HS-5 (cell line): ENCODE measurements at places on chromosomes 12 and 14.

DNA sequence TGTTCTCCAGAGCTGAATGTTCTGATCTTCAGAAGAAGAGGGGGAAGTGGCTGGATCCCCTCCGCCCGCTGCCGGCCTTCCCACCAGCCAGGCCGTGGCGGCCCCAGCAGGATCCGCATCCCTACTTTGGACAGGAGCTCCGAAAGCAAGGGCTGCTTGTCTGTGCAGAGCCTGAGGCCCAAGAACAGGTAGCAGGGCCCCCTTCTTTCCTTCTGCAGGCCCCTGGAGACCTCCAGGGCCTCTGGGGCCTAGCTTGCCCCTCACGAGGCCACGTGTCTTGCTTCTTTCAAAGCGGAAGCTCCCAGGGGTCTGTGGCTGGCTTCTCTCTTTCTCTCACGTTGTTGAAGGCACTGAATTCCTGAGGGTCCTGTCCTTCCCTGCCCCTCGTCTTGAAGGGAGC is 13.2 kb downstream of the PGF start:
- no peak for DNase-seq

DNA sequence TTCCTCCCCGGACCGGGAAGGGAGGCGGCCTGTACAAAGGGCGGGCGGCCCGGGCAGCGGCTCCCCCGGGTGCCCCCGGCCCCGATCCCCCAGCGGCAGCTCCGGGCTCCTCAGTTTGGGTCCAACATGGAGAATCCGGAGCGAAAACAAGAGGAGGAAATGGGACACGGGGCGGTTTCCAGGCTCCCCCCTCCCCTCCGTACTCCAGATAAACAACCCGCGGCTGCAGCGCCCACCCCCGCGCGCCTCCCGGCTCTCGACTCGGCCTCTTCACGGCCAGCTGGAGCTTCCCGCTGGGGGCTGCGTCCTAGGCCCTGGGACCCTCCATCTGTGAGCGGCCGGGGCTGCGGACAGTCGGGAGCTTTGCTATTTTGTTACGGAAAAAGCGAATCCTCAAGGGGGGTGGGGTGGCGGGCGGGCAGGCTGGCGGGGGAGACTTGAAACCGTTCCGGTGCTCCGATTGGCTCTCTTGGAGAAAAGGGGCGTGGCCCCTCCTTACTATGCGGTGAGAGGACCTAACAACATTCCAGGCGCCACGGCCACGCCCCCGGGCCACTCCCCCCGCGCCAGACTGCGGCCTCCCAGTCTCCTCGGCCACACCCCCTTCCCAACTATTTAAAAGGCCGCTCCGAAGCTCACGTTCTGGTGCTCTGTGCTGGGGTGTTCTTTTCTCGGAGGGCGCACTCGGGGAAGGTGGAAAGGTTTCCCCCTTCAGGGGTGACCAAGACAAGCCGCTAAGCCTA is at the start of gene CTDSP2:
Gene CTDSP2 (minus strand): TSS at position 153 of the 743 bp plus-strand sequence. CDS start 294 bp downstream, outside the sequence.
- DNase-seq = peak; percentile 88

- no peak for DNase-seq
Measured at GRCh38 chr12:41683513-41684240, 461.0 kb downstream of the GXYLT1 start.

- no peak for DNase-seq
Measured at GRCh38 chr14:73903028-73903427, 16.4 kb downstream of the ZNF410 start.

DNA sequence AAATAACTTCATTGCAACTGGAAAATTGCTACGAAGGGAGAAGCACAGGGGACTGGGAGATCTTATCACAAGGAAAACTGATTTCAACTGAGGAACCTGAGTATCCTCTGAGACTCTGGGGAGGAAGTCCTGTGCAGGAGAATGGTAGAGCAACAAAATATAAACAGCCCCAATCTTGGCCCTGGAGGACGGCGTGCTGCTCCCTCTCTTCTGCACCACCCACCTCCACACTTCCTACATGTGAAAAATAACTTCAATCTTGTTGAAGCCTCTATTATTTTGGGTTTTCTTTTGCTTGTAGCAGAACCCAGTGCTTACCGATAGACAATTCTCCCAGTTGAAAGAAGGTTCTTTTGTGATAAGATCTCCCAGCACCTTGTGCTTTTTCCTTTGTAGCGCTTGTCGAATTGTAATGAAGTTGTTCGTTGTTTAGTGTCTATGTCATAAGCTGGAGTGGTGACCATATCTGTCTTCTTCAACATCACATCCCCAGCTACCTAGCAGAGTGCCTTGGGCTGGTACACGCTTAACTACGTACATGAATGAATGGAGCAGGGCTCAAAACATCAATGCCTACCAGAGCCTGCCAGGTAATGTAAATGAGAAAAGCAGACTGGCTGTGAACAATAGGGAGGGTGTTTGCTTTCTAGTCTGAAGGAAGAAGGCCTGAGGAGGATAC is 2.8 kb upstream of the CD4 start:
- no peak for DNase-seq

GRCh38 chr12:27437839-27438238 is 8.7 kb upstream of the SMCO2 start:
- DNase-seq = no peak
